Aorta (tissue), 5 donors: ENCODE measurements at places on chromosomes 11 and 22. TPM values are rescaled to one million over a fixed set of nuclear protein-coding genes. Genes with fewer than 3 reads are reported as not detected.

DNA sequence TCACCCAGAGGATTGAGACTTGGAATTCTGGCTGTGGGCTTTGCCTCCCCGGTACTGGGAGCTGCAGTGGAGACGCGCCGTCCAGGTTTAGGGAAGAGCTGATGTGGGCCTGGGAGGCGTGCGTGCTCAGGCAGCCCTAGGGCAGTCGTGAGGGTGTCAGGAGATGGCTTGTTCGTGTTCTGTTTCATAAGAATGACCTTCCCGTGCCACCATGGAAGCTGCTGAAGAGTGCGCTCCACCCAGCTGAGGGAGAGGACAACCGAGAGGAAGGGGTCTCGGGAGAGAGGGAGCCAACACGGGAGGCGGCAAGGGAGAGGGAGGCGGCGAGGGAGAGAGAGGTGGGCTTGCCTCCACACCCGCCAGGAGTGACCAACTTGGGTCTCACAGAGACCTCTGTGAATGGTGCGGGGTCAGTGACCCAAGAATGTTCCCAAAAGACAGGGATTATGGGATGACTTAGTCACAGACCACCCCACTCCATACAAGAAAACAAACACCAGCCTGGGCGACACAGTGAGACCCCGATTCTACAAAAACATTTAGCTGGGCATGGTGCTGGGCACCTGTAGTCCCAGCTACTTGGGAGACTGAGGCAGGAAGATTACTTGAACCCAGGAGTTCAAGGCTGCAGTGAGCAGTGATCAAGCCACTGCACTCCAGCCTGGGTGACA lies 14.7 kb upstream of the TRMU start:
- no peaks in the 10 kb centered on the region for H3K4me1 ChIP-seq
- H3K27ac ChIP-seq = no peak overlapping the region
- H3K27me3 ChIP-seq = no peaks in the 10 kb centered on the region

DNA sequence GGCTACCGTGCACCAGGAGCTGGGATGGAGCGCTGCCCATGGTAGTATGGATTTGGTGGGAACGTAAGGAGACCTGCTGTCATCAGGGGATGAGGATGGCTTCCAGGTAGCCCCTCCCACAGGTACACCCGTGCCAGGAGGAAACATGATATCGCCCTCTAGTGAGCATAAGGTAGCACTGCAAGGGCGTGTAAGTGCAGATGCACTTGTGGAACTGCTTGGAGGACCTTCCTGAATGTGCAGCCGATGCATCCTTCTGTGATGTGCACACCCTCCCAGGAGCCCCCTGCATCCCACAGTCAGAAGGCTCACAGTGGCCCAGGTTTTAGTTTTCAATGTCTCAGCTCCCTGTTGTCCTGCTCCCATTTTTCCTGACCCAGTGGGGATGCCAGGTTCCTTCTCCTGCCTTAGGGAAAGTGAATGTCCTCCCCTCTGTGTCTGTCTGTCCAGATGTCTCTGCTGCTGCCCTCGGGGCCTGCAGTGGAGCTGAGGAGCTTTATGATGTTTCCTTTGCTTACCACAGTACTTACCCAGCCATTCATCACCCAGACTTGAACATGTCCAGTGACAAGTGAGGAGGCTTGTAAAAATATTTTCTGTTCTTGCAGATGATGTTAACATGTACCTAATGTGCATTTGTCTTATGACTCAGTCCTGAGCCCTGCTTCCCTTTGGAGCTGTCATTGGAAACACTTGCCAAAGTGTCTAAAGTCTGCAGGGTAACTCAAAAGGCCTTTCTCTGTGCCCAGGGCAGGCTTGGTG lies 49.2 kb downstream of the DBX1 start:
- H3K4me3 ChIP-seq = no peak overlapping the region
- no peaks in the 10 kb centered on the region for H3K36me3 ChIP-seq
- peak overlapping the region; percentile 3 for H3K27ac ChIP-seq

DNA sequence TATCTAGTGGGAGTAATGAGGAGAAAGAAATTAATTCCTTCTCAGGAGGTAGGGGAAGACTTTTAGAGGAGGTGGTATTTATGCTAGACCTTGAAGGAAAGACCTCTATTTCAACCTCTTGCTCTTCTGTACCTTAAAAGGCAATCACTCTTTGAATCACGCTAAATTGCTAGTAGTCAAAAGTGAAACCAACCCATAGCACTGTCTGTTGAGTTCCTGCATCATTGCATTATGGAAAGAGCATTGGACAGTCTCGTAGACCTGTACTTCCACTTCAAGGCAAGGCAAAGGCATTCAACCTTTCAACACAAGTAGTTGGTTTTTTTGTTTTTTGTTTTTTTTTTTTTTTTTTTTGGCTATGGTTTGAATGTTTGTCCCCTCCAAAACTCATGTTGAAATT lies 770.4 kb downstream of the ETS1 start:
- no peak for DNase-seq
- no peaks in the 10 kb centered on the region for H3K27me3 ChIP-seq
- H3K36me3 ChIP-seq = no peaks in the 10 kb centered on the region
- H3K4me3 ChIP-seq = no peak overlapping the region
- no peaks in the 10 kb centered on the region for H3K4me1 ChIP-seq

- no peaks in the 10 kb centered on the region for H3K4me1 ChIP-seq
- H3K36me3 ChIP-seq = peaks cover 2% of the 10 kb centered on the region
- H3K4me3 ChIP-seq = no peak overlapping the region
- no peak for DNase-seq
Observed at GRCh38 chr22:23681026-23681809, 9.6 kb upstream of the RGL4 start.

DNA sequence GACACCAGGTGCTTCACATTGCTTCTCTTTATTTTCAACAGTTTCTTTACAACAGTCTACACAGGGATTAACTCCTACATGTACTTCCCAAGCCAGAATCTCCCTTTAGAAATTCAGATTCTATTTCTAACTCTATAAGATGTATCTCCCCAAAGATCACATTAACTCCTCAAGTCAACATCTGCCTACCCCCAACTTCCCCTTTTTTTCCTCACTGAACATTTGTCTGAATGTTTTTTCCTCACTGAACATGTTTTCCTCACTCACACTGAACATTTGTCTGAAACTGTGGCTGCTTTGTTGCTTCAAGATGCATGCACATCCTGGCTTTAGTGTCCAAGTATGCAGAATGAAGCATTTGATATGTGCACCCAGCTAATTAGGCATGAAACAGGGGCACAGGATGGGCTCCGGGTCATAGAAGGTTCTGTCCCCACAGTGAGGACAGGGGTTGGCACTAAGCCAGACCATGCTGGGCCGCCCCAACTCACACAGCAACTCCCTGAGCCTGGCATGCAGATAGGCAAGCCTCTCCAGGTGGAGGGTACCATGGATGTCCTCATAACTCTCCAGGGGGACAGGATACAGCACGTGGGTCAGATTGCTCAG lies 11.3 kb downstream of the PRAME start:
- H3K4me1 ChIP-seq = no peaks in the 10 kb centered on the region
- DNase-seq = no peak
- H3K36me3 ChIP-seq = no peaks in the 10 kb centered on the region
- no peak overlapping the region for H3K27ac ChIP-seq
- no peaks in the 10 kb centered on the region for H3K27me3 ChIP-seq
- H3K4me3 ChIP-seq = no peak overlapping the region

DNA sequence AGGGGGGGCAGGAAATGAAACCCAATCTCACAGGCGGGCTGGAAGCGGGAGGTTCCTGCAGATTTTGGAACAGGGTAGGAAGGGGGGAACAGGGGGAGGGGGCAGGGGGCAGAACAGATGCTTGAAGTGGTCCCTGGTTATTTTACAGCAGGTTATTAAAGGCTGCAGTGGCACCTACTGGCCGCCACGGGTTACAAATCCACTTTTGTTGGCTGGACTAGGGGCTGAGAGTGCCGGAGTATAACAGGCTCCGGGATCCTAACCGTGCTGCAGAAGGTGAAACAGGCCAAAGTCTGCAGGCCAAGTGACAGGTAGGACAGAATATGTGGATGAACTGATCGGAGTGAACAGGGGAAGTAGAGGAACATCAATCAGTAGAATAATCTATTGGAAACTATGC lies 2.5 kb downstream of the ROBO3 start:
- H3K4me3 ChIP-seq = no peak overlapping the region
- no peaks in the 10 kb centered on the region for H3K36me3 ChIP-seq
- no peaks in the 10 kb centered on the region for H3K4me1 ChIP-seq
- no peak overlapping the region for H3K27ac ChIP-seq

The MPZL3 gene
- 2.7 TPM for total RNA-seq

DNA sequence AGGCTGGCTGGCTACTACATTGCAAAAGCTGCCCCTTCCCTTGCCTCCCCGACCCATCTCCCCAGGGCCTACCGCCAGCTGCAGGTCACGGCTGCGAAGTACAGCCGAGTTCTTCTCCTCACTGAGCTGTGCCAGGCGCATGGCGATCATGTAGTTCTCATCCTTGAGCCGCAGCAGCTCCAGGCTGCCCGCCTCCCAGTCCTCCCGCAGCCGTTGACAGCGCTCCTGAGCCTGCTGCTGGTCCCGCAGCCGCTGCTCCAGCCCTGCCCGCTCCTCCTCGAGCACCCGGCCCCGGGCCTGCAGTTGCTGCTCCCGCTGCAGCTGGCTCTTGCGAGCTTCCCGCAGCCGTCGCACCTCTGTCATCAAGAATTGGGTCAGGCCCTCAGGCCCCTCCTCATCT lies 3.3 kb downstream of the CARD10 start:
- no peaks in the 10 kb centered on the region for H3K36me3 ChIP-seq
- H3K4me1 ChIP-seq = no peaks in the 10 kb centered on the region
- H3K27ac ChIP-seq = no peak overlapping the region
- H3K27me3 ChIP-seq = no peaks in the 10 kb centered on the region

The STX5 gene
- total RNA-seq = 42.6 TPM

The PRRG4 gene
- 2.0 TPM for total RNA-seq

DNA sequence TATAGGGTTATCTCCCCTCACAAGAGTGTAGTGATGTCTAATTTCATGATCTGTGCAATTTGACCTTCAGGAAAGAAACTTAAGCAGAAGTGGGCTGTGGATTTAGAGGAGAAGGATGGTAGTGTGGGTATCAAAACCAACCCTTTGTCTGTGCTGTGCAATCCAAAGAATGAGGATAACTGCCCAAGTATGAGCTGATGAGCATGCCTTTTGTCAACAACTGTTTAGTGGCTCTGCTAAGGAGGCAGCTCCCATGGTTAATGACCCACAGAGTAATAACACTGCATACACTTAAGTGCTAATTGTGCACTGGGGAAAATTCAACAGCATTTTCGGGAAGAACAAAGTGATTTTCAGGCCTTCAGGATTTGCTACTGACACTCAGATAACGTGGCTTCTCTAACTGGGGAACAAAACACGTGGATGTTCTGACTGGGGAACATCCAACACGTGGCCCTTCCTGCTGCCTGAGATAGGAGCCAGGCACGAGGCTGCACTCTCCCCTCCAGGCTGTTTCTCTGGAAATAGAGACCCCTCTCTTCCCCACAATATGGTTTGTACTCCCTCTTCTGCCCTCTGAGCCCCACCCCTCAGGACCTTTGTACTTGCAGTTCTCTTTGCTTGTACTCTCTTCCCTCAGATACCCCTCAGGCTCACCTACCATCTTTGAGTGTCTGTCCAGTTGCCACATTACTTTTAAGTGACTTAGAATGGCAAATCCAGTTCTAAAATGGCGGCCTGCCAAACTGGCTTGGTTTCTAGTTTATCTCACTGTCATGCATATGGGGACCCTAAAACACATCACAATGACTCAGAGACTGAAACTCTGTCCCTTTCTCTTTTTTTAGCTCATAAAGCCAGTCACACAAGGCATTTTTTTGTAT lies 234.9 kb upstream of the POU2AF2 start:
- H3K27ac ChIP-seq = no peak overlapping the region
- H3K4me1 ChIP-seq = no peaks in the 10 kb centered on the region
- no peak overlapping the region for H3K4me3 ChIP-seq
- no peak for DNase-seq
- H3K36me3 ChIP-seq = no peaks in the 10 kb centered on the region

The CASP12 gene
- 5.0 TPM for total RNA-seq

GRCh38 chr11:10490398-10491241 lies 35.6 kb downstream of the AMPD3 start:
- H3K36me3 ChIP-seq = no peaks in the 10 kb centered on the region
- no peak overlapping the region for H3K27ac ChIP-seq
- no peaks in the 10 kb centered on the region for H3K4me1 ChIP-seq
- no peaks in the 10 kb centered on the region for H3K27me3 ChIP-seq
- peak; percentile 89 for DNase-seq
- no peak overlapping the region for H3K4me3 ChIP-seq

DNA sequence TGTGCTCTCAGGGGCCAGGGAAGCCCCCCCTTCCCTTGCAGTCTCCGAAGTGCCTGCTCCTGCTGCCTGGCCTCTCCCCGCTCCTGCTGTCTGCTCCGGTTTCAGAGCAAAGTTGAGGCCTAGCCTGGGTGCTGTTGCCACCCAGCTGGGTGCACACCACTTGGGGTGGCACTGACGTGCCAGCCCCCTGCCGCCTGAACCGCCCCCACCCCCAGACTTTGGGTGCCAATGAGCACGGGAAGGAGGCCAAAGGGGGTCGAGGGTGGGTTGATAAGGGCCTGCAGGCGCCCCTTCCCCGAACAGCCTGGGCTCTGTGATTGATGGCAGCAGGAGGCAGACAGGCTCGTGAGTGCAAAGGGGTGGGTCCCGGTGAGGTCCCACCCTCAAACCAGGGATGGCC lies 48.2 kb downstream of the EMSY start:
- DNase-seq = no peak
- no peak overlapping the region for H3K27ac ChIP-seq
- no peaks in the 10 kb centered on the region for H3K27me3 ChIP-seq
- no peak overlapping the region for H3K4me3 ChIP-seq

DNA sequence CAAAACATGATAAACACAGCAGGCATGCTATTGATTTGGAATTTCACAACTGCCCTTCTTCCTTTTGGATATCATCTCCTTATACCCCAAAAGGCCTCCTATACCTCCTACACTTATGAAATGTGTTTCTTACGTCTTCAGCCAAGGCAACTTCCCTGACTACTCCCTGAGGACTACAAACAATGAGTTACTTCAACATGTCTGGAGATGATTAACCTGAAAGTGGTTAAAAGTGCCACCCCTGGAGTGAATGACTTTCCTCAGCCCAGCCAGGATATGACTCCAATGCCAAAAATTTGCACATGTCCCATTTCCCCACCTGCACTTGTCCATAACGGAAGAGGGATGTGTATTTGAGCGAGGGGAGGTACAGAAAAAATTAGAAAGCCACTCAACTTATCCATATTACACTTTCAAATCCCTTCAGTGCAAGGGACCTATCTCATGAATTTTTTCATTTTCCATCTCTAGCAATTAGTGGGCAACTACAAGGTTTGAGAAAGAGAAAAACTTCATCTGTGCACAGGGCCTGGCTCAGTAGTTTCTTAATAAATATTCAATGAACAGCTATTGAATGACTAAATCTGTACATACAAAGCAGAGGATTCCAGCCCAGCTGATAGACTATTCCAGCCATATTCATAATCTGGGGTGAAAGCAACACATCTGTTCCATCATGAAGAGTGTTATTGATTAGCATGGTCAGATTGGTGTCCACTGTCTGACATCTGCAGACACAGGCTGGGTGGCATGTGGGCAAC lies 36.8 kb downstream of the KIRREL3 start:
- DNase-seq = no peak
- H3K4me1 ChIP-seq = no peaks in the 10 kb centered on the region
- H3K4me3 ChIP-seq = no peak overlapping the region
- no peaks in the 10 kb centered on the region for H3K27me3 ChIP-seq
- H3K27ac ChIP-seq = no peak overlapping the region
- no peaks in the 10 kb centered on the region for H3K36me3 ChIP-seq

The CSF2RB gene
- total RNA-seq = 17.6 TPM

The CTSW gene
- 1.8 TPM for total RNA-seq
